Naive thymus-derived CD4-positive, alpha-beta T cell (primary cell): ENCODE measurements at places on chromosomes 2 and 18.

DNA sequence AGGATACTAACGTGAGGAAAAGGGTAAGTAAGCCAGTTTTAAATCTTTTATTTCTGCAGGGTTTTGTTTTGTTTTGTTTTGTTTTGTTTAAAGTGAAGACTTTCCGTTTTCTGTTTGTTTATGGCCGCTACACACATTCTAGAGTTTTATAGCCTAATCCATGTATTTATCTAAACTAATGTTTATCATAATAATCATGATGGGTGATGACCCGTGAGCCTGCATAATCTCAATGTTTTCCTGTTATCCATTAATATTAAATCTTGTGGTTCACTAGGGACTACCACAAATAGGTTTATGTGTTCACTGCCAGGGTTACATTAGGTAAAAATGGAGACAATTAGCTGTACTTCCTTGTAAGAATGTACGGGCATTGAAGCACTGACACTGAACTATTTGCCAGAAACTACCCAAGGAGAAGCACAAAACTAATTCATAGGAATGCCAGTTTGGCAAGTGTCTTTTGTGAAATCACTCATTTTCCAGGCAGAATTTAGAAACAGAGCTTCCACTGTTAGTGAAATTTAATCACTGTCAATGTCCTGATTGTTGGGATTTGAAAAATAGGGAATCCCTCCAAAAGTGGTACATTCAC, 574.8 kb downstream of the LRP1B start:
- H3K4me3 ChIP-seq, result no peak overlapping the region
- H3K4me1 ChIP-seq, result no peaks in the 10 kb centered on the region
- DNase-seq, result no peak
- no peaks in the 10 kb centered on the region for H3K27me3 ChIP-seq
- no peaks in the 10 kb centered on the region for H3K36me3 ChIP-seq

GRCh38 chr2:239278361-239278760, 122.5 kb downstream of the HDAC4 start:
- no peaks in the 10 kb centered on the region for H3K27me3 ChIP-seq
- H3K27ac ChIP-seq, result no peak overlapping the region
- no peak overlapping the region for H3K4me3 ChIP-seq
- H3K4me1 ChIP-seq, result peaks cover 25% of the 10 kb centered on the region
- no peak for DNase-seq
- no peaks in the 10 kb centered on the region for H3K36me3 ChIP-seq

- no peak overlapping the region for H3K4me3 ChIP-seq
- DNase-seq, result no peak
- no peaks in the 10 kb centered on the region for H3K27me3 ChIP-seq
- H3K4me1 ChIP-seq, result no peaks in the 10 kb centered on the region
- no peak overlapping the region for H3K27ac ChIP-seq
- peaks cover 40% of the 10 kb centered on the region for H3K36me3 ChIP-seq
These were observed 21.3 kb downstream of the XRCC5 start for GRCh38 chr2:216130346-216130971.

GRCh38 chr2:178628605-178629004, 148.3 kb downstream of the PLEKHA3 start:
- no peaks in the 10 kb centered on the region for H3K27me3 ChIP-seq
- H3K27ac ChIP-seq, result no peak overlapping the region
- H3K36me3 ChIP-seq, result no peaks in the 10 kb centered on the region
- no peaks in the 10 kb centered on the region for H3K4me1 ChIP-seq
- DNase-seq, result no peak

GRCh38 chr18:35197296-35197695, 43.5 kb upstream of the ZNF397 start:
- H3K4me1 ChIP-seq, result no peaks in the 10 kb centered on the region
- no peak for DNase-seq
- H3K27ac ChIP-seq, result no peak overlapping the region
- no peak overlapping the region for H3K4me3 ChIP-seq
- no peaks in the 10 kb centered on the region for H3K36me3 ChIP-seq

DNA sequence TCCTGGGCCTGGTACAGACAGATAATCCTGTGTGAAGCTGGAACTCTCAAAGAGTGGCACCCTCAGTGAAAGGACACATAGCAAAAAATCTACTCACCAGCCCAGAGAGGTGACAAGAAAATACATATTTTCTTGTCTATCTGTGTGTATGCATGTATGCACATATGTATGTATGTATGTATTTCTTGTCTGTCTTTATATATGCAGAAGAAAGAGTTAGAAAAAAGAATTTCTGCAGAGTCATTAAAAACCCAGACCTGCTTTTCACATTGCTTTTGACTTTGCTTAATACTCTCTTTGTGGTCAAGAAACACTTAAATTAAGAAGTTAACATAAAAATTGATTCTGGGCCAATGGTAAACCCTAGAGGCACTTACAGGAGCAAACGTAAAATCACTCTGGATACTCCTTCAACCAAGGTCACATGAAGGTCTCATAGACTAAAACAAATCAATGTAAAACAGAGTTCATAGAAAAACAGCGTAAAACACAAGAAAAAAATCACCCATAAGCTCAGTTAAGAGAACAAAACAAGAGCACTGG, 16.5 kb upstream of the AAK1 start:
- no peaks in the 10 kb centered on the region for H3K27me3 ChIP-seq
- no peak overlapping the region for H3K27ac ChIP-seq
- no peak overlapping the region for H3K4me3 ChIP-seq
- H3K36me3 ChIP-seq, result no peaks in the 10 kb centered on the region

DNA sequence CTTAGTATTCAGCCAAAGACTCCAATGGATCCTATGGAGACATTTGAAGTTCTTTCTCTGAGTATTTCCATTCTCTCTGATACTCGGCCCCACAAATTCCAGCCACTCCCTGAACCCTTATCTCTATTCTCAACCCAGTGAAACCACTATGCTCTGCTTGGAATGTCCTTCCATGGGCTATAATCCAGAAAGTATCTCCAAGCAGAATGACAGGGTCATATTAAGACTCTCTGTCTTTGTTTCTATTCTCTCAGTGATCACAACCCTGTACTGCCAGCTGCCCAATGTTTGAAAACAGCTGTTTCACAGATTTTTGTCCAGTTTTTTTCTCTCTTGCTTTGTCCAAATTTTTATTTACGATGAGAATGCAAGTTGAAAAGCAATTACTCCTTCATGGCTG, 21.9 kb downstream of the CHMP3 start:
- no peak overlapping the region for H3K4me3 ChIP-seq
- H3K36me3 ChIP-seq, result no peaks in the 10 kb centered on the region
- H3K27ac ChIP-seq, result no peak overlapping the region
- DNase-seq, result no peak

- H3K27me3 ChIP-seq, result no peaks in the 10 kb centered on the region
- no peaks in the 10 kb centered on the region for H3K4me1 ChIP-seq
- no peaks in the 10 kb centered on the region for H3K36me3 ChIP-seq
- no peak for DNase-seq
These were observed 170.7 kb downstream of the ADCYAP1 start for GRCh38 chr18:1075322-1075721.

GRCh38 chr18:23209031-23209430, 73.7 kb downstream of the CABLES1 start:
- no peak for DNase-seq
- no peaks in the 10 kb centered on the region for H3K36me3 ChIP-seq
- H3K27me3 ChIP-seq, result no peaks in the 10 kb centered on the region
- H3K27ac ChIP-seq, result no peak overlapping the region
- H3K4me1 ChIP-seq, result no peaks in the 10 kb centered on the region

GRCh38 chr2:224982226-224982625, 60.0 kb downstream of the DOCK10 start:
- H3K36me3 ChIP-seq, result peaks cover 4% of the 10 kb centered on the region
- H3K27me3 ChIP-seq, result no peaks in the 10 kb centered on the region
- H3K4me1 ChIP-seq, result peaks cover 50% of the 10 kb centered on the region

DNA sequence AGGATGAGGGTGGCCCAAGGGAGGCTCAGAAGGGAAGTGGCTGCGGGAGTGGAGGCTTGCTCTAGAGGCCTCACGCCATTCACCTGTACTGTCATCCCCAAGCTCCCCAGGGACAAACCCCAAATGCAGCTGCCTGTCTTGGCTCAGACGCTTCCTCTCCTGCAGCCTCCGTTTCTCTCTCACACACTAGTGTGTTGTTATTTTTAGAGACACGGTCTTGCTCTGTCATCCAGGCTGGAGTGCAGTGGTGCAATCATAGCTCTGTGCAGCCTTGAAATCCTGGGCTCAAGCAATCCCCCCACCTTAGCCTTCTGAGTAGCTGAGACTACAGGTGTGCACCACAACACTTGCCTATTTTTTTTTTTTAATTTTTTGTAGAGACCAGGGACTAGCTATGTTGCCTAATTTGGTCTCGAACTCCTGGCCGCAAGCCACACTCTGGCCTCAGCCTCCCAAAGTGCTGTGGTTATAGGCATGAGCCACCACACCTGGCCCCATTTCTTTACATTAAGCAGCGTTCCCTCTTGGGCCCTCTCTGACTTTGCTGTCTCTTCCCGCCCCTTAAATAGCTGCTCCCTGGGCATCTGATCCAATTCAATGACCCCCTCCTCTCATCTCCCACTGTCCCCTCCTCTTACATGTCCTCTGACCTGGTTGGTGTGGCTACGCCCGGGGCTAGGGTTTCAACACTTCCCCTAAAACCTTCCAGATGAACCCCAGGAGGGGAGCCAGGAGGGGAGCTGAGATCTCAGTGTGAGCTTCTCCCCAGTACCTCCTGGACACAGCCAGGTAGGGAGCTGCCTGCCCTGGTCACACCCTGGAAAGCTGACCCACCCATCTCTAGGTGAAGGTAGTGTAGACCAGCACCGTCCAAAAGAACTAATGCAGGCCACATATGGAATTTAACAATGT, 24.0 kb upstream of the LOXHD1 start:
- no peak overlapping the region for H3K27ac ChIP-seq
- no peak overlapping the region for H3K4me3 ChIP-seq
- H3K36me3 ChIP-seq, result no peaks in the 10 kb centered on the region
- DNase-seq, result no peak
- H3K27me3 ChIP-seq, result no peaks in the 10 kb centered on the region

DNA sequence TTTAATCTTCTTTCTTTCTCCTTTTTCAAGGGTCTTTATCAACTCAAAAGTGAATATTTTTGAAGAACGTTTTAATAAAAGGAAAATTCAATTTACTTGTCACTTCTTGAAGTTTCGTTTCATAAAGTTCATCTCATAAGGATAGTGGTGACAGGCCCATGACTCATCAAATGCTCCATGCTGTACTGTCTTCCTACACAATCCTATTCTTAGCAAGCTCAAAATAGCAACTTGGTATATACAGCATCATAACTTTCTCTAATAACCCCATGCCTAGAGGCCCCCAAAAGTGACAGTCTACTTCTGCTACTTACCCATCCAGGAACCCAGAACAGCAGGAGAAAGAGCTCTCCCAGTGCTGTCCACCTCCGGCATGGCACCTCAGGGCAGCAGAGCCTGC, 7.7 kb downstream of the FBXO15 start:
- no peak overlapping the region for H3K27ac ChIP-seq
- DNase-seq, result no peak
- H3K4me3 ChIP-seq, result no peak overlapping the region

GRCh38 chr2:195670191-195670590, 13.2 kb downstream of the SLC39A10 start:
- DNase-seq, result no peak
- H3K4me3 ChIP-seq, result no peak overlapping the region
- H3K4me1 ChIP-seq, result peaks cover 28% of the 10 kb centered on the region
- no peaks in the 10 kb centered on the region for H3K36me3 ChIP-seq
- H3K27me3 ChIP-seq, result no peaks in the 10 kb centered on the region
- no peak overlapping the region for H3K27ac ChIP-seq

GRCh38 chr2:30270166-30270565, 38.8 kb downstream of the LBH start:
- no peak for DNase-seq
- no peaks in the 10 kb centered on the region for H3K27me3 ChIP-seq
- peaks cover 36% of the 10 kb centered on the region for H3K4me1 ChIP-seq
- no peaks in the 10 kb centered on the region for H3K36me3 ChIP-seq
- H3K27ac ChIP-seq, result no peak overlapping the region
- no peak overlapping the region for H3K4me3 ChIP-seq

DNA sequence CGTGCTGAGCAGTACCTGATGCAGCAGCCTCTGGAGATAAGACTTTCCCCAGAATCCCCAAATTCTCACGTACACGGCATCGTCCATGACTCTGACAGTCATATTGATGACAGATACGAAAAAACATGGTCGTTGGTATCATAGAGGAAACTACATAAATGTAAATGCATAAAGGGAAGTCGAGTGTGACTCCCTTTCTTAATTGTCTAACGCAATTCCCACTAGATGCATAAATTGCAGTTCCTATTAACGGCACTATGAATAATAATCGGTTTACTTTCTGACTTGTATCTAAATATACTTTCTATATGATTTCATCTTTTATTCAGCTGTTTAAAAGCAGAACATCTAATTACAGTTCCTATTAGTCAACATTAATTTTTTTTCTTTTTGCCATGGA, 322.6 kb upstream of the REV1 start:
- no peaks in the 10 kb centered on the region for H3K27me3 ChIP-seq
- DNase-seq, result no peak
- H3K4me3 ChIP-seq, result no peak overlapping the region

DNA sequence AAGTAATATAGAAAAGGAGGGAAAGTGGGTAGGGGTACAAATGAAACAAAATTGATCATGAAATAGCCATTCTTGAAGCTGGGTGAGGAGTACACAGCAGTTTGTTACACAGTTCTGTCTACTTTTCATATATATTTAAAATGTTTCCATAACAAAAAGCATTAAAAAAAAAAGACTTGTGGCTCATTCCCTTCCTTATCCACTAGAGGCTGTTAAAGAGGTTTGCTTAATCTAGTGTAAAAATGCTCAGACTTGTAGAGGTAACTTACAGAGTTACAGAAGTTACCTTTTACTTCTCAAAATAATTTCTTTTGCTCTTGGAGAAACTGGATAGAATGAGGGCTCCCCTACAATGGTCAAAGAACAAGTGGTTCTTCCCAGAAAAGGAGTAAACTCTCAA, 8.1 kb upstream of the WIPF1 start:
- H3K4me1 ChIP-seq, result peaks cover 42% of the 10 kb centered on the region
- H3K36me3 ChIP-seq, result no peaks in the 10 kb centered on the region
- no peak for DNase-seq
- no peaks in the 10 kb centered on the region for H3K27me3 ChIP-seq
- peak overlapping the region; percentile 16 for H3K27ac ChIP-seq
- no peak overlapping the region for H3K4me3 ChIP-seq

GRCh38 chr2:241940329-241940728, 70.8 kb downstream of the RTP5 start:
- H3K4me1 ChIP-seq, result peaks cover 9% of the 10 kb centered on the region
- H3K27me3 ChIP-seq, result no peaks in the 10 kb centered on the region
- H3K36me3 ChIP-seq, result no peaks in the 10 kb centered on the region
- no peak overlapping the region for H3K4me3 ChIP-seq
- no peak overlapping the region for H3K27ac ChIP-seq

DNA sequence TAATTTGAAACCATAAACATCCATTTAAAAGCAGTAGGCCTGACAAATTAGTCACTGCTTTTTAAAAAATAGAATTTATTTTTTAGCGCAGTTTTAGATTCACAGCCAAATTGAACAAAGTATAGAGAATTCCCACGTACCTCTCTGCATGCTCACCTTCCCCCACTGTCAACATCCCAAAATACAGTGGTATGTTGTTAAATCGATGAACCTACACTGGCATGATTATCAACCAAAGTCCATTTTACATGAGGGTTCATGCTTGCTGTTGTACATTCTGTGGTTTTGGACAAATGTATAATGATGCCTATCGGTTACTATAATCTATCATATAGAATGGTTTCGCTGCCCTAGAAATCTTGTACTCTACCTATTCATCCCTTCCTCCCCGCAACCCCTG, 5.6 kb upstream of the ELOA2 start:
- H3K36me3 ChIP-seq, result no peaks in the 10 kb centered on the region
- no peaks in the 10 kb centered on the region for H3K27me3 ChIP-seq
- DNase-seq, result no peak
- H3K4me1 ChIP-seq, result no peaks in the 10 kb centered on the region
- no peak overlapping the region for H3K4me3 ChIP-seq

GRCh38 chr2:64485961-64486360, 32.0 kb downstream of the LGALSL start:
- no peaks in the 10 kb centered on the region for H3K27me3 ChIP-seq
- no peaks in the 10 kb centered on the region for H3K4me1 ChIP-seq
- H3K4me3 ChIP-seq, result no peak overlapping the region
- H3K36me3 ChIP-seq, result no peaks in the 10 kb centered on the region
- DNase-seq, result no peak
- no peak overlapping the region for H3K27ac ChIP-seq
